ENCODE measurements at places on chromosomes 3 and 15. TPM values are rescaled to one million over a fixed set of nuclear protein-coding genes. Genes with fewer than 3 reads are reported as not detected.

- peak; percentile 17 for DNase-seq
Observed at GRCh38 chr3:104005815-104006214, 1360.9 kb upstream of the ALCAM start.

DNA sequence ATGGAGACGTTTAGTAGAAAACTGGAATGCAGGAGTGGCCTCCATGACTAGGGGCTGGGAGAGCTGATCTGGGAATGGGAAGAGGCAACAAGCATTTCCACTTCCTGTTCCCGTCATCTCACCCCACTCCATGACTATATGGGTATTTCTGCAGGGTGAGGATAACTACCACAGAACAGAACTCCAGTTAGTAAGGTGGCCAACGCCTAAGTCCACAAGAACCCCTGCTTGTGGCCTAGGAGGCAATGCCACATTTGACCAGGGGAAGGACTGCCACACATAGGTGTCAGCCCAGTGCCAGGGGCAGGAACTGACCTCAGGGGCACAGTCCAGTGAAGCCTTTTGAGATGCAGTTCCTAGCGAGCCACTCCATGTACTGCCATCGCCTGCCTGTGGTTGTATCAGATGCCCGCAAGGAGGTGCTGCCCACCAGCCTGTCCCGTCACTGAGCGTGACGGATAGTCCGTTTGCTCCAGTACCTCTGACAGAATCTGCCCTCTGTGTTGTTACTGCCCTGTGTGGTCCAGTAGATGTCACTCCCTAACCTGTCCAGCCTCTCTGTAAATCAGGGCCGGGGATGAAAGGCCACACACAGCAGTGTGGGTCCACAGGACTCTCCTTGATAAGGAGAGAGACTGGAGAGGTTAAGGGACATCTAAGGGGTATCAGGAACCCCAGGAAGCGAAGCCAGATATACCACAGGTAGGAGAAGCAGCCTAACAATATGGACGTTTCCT, 3.5 kb upstream of the MTFMT start:
- DNase-seq: peak; percentile 55

Gene BOC
- total RNA-seq: 49.7 TPM

GRCh38 chr15:64622410-64623260, 152.8 kb downstream of the RBPMS2 start:
- DNase-seq: no peak

Gene IL16
- total RNA-seq: 2.3 TPM

GRCh38 chr3:112651516-112651915, 10.6 kb upstream of the CCDC80 start:
- no peak for DNase-seq

- DNase-seq: peak; percentile 86
Observed at GRCh38 chr3:187750006-187750512, 4.8 kb upstream of the BCL6 start.

GRCh38 chr15:58080398-58080797, 14.9 kb upstream of the ALDH1A2 start:
- DNase-seq: no peak

DNA sequence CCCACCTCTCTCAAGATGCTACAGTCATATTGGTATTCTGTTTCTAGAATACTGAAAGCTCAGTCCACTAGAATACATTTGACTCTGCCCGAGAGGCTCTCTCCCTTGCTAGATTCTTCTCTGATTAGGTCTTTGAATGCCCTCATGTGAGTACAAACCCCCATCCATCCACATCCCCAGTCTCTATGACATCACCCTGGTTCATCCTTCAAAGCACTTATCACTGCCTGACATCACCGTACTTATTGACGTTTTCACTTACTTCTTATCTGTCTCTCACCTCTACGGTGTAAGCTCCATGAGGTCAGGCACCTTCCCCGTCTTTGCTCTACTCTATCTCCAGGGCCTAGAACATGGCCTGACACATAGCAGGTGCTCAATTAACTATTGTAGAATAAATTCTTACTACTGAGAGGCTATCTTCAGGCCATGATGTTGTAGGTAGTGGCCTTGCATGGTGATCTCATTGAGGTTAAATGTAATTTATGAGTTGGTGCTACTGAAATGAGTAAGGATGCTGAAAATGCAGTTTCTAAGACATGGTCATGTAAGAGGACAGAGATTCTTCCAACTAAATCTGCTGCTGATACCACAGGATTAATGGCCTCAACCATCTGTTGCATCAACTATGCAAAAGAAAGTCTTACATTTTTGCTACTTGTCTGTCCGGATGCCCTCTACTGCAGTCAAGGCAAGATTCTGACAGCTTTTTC, 26.8 kb downstream of the EOGT start:
- no peak for DNase-seq

Gene ADAMTSL3
- total RNA-seq: 0.17 TPM

DNA sequence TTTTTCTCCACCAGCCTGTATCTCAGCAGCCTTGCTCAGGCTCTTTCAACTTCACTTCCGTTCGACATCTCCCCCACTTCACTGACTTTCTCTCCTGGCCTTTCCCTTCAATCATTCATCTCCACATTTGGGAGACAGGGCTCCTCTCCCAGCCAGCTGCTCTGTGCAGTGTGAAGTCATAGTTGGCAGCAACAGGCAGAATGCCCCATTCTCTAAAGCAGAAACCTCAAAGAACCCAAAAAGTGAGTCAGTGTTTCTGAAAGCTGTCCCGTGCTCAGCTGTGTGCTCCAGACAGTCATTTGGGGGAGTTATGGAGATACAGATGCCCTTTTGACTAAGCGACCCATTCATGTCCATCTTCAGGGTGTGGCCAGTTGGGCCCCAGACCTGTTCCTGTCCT, 54.3 kb downstream of the NTRK3 start:
- peak; percentile 10 for DNase-seq

Gene GABRA5
- total RNA-seq: not detected

DNA sequence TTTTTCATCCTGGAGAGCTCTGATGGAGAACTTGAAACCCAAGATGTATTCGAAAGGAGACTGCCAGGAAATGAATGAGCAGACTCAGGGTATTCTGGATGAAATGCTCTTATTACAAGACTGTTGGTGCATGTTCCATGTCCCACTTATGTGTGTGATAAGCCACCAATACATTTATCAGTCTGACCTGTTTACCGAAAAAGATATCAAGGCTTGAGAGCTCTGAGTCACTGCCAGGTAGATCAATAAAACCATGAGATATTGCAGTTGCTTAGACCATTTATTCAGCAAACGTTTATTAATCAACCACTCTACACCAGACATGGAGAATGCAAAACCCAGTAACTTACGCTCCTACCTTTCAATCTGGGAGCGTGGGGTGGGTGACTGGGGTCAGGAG, 17.2 kb downstream of the CEMIP start:
- no peak for DNase-seq

Gene RARB
- 8.2 TPM for total RNA-seq

DNA sequence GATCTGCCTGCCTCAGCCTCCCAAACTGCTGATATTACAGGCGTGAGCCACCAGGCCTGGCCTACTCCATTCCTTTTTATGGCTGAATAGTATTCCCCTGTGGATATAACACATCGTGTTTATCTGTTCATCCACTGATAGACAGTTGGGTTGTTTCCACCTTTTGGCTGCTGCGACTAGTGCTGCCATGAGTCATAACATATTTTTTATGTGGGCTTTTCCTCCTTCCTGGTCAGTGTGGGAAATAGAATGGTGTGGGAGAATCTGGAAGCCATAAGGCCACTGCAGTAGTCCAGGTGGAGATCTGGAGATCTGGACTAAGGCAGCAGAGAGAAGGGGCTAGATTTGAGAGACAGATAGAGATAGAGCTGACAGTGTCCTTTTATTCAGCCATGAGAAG, 16.2 kb downstream of the LCMT2 start:
- no peak for DNase-seq

Gene CPN2
- total RNA-seq: not detected

DNA sequence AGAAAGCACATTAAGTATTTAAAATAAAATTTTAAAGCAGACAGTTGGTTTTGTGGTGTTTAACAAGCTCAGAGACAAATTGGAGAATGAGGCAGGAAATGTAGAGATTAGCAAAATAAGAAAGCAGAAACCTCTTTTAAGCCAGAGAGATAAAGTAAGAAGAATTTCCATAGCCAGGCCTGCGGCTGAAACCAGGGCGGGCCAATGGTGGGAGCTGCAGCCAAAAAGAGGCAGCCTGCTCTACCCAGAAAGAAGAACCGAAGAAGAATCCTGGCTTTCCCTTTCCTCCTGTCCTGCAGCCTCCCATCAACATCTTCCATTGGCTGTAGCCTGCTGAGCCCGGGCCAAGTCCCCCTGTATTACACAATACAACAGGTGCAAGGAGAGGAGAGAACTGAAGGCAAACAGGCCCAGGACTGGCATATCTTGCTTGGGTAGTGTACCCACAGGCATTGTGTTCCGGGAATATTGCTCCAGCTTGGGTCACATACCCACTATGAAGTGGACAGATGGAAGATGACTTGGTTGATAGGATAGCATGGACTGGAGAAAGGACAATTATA, 11.5 kb upstream of the TFG start:
- no peak for DNase-seq

GRCh38 chr3:181920409-181920808, 208.7 kb downstream of the SOX2 start:
- no peak for DNase-seq

- DNase-seq: peak; percentile 75
Observed at GRCh38 chr3:100665230-100665629, 44.1 kb upstream of the TFG start.

DNA sequence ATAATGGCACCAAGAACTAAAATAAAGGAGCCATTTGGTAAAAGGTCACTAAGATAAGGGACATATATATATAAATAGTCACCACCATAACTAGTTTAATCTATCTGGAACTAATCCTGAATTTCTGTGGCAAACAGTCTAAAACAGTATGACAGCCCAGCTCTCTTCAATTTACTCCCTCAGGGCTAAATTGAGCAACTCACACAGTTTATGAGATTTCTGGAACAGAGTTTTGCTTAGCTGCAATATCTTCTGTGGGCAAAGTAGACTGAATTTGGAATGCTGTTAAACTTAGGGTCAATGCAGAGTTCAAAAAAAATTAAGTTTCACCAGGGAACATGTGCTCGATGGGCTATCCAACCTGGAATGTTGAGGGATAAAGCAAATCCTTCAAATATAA, 70.1 kb upstream of the VEPH1 start:
- DNase-seq: no peak

DNA sequence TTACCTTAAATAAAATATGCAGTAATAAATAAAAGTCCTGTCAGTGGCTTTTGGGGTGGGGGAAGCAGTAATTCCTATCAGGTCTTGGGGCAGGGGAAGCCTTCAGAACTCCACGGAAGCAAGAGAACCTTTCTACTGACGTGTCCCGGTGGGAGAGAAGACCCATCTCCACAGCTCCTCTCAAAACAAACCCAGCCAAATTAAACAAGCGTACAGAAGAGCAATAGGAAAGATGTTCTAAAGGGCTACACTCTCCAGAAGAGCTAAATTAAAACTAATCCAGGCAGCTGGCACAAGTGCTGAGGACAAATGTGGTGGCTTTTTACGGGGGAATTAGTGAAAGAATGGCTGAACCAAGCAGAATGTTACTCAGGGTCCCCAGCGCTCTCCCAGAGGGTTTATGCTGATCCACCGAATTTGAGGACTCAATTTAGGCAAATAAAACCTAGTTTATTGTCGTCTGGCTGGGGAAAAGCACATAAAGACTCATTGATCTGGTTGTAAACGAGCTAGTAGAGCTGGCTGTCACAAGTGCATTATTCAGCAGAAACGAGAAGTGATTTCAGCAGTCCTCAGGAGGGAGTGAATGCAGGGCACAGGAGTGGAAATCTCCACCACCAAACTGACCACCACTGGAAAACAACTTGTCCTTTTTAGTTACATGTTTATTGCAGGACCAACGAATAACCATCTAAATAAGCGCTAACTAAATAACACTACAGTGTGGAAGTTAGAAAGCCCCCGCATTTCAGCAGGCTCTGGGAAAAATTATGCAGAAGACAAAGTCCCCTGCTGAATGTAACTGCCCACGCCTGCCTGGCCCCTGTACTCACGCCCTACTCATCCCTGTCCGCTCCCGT, 13.5 kb downstream of the BFSP2 start:
- no peak for DNase-seq

GRCh38 chr15:31474059-31474868, 147.6 kb downstream of the KLF13 start:
- no peak for DNase-seq

DNA sequence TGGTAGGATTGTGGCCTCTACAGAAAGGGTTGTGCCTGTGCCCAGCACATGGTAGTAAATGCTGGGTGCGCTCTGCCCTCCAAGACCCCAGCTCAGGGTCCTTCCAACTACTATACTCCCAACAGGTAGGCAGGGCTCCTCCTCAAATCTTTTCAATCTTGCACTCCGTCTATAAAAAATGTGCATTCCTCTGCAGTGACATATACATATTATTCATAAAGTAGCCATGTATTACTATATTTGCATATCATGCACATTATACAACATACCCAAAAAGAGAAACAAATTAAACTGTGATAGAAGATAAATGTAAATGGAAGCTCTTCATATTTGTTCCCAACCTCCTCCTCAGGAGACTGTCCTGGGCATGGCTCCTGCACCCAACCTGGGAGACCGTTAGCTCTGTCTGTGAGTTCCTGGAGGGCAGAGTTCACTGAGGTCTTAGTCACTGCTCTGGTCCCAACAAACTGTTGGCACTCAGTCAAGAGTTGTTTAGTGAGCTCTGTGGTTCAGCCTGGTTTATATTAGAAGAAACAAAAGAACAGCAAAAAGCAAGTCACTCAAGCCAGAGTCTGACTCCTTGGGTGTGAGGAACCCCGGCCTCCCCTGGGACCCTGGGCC, 47.7 kb upstream of the GRIP2 start:
- DNase-seq: peak; percentile 62

Gene IQCH
- 8.8 TPM for total RNA-seq

DNA sequence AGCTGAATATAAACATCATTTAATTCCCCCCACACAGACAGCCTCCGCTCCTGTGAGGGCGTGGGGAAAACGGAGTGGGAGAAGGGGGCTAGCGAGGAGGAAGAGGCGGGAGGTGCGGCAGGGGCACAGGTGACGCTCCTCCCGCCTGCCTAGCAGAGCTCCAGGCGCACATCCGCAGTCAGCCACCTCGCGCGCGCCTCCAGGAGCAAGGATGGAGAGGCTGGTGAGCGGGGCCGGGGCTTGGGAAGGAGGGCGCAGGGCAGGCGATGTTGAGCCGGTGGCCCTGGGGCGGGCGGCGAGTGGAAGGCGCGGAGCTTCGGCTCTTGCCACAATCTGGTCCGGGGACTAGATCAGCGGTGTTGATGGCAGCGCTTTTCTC, at the start of gene CD200:
CD200 (plus strand) TSS at position 155 of the 379 bp plus-strand sequence; CDS start at position 212, 57 bp downstream.
- DNase-seq: peak; percentile 63

DNA sequence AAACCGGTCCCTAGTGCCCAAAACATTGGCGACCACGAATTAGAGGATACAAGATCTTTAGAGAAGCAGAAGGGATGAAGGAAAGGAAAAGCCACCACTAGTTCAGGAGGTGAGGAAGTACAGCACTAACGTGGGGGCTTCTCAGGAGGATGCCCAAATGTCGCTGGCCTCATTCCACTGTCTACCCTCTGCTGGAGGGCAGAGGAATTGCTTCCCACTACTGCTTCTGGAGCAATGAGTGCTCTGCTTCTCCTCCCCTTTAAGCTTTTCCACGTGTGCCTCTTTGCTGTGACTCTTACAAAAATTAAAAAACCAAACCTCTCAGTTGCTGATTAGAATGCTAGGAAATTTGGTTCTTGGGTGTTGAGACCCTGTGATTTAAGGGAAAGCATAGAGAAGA, 281.3 kb downstream of the CLSTN2 start:
- peak; percentile 4 for DNase-seq
